ENCODE measurements at places on chromosomes 2 and 18. TPM values are rescaled to one million over a fixed set of nuclear protein-coding genes. Genes with fewer than 3 reads are reported as not detected.

DNA sequence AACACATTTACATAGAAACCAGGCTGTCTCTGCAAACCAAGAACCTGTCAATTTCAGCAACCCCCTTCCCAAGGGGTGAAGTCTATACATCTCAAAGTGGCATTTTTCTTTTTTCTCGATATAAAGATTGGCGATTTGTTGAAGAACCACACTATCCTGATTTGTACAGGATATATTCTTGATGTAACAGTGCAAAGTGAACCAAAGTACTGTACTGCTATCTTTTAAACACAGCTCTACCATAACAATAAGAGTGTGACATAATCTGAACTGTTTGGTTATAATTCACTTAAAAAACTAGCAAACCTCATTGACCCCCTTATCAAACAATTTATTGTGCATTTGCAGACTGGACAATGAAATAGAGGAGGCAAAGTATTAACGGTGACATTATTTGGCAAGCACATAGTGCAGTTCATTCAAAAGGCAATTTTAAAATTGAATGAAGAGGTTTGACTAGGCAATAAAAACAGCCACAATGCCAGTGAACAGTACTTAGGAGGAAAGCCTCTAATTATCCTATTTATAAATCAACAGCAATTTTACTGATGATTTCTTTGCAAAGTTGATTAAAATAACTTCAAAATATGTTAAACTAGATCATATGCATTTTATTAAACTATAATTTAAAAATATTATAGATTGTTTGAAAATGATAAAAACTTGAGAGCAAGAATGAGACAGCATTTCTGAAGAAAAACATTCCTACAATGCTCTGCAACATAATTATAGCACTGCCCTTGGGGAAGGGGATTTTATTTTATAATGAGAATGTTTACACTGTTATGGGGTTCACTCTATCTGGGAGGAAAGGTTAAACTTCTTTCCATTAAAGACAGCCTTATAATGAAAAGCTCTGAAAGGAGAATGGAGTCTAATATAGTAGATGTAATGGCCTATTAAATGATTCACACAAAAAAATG lies 440.9 kb downstream of the ZEB2 start:
- no peak overlapping the region for H3K4me3 ChIP-seq
- no peaks in the 10 kb centered on the region for H3K4me1 ChIP-seq
- no peaks in the 10 kb centered on the region for H3K36me3 ChIP-seq
- no peaks in the 10 kb centered on the region for H3K27me3 ChIP-seq
- DNase-seq = no peak

- no peak for DNase-seq
- no peak overlapping the region for H3K27ac ChIP-seq
- no peak overlapping the region for H3K4me3 ChIP-seq
- no peaks in the 10 kb centered on the region for H3K4me1 ChIP-seq
Observed at GRCh38 chr2:30569946-30570345, 122.9 kb downstream of the LCLAT1 start.

DNA sequence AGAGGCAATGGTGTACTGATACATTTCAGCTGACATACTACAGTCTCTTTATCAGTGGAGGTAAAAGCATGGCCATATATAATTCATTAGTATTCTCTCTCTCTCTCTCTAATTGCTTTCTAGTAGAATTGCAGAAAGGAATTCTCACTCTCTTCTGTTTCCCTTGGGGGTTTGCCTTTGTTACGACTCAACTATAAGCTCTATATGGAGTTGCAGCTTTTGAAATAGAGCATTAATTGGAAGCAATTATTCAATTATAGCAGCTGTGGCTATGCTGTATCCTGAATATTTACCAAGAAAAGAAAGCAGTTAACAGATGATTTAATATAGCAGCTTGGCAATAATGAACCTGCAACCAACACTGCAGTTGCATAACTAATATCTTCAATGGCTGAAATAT lies 132.7 kb upstream of the STON1 start:
- no peaks in the 10 kb centered on the region for H3K27me3 ChIP-seq
- DNase-seq = no peak
- H3K36me3 ChIP-seq = no peaks in the 10 kb centered on the region
- no peaks in the 10 kb centered on the region for H3K4me1 ChIP-seq
- H3K27ac ChIP-seq = no peak overlapping the region
- no peak overlapping the region for H3K4me3 ChIP-seq

DNA sequence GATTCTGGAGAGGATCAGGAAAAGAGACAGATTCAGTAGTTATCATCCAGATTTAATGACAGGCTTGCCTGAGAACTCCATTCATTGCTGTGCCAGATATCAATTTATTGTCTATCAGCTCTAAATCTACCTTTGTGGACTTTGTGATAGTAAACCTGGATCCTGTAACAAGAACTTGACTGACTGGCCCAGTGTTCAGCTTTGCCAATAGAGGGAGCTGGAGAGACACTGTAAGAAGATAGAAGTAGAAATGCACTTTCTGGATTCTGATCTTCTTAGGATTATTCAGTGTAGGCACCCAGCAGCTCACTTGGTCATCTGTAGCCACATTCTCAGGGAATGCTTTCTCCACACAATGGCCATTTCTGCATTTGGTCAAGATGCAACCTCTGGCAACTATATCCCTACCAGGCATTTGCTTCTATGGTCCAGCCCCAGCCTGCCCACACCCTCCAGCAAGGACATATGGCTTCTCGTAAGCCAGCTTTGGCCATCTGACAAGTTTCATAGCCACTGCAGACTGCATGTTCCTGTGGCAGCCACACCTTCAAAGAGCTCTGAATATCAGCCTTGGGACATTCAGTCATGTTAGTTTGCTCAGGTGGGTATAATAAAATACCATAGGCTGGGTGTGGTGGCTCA lies 6.1 kb upstream of the SERPINB8 start:
- H3K27ac ChIP-seq = no peak overlapping the region
- H3K27me3 ChIP-seq = no peaks in the 10 kb centered on the region
- H3K4me3 ChIP-seq = no peak overlapping the region

DNA sequence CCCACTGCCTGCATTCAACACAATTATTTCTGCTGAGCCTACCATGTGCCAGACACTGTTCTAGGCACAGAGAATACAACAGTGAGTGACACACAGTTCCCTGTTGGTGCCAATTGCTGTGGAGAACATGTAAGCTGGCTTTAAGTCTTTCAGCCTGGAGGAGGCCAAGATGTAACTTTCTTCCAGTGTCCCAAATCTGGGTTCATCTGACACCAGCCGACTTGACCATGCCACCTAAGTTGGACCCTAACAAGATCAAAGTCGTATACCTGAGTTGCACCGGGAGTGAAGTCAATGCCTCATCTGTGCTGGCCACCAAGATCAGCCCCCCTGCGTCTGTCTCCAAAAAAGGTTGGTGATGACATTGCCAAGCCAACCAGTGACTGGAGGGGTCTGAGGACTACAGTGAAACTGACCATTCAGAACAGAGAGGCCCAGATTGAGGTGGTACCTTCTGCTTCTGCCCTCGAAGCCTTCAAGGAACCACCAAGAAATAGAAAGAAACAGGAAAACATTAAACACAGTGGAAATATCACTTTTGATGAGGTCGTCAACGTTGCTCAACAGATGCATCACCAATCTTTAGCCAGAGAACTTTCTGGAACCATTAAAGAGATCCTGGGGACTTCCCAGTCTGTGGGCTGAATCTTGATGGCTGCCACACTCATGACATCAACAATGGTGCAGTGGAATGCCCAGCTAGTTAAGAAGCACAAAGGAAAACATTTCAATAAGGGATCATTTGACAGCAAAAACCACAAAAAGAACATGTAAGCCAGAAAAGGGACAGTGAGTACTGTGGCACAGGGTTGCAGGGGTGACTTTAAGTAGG lies 6.3 kb downstream of the TRABD2A start:
- no peaks in the 10 kb centered on the region for H3K36me3 ChIP-seq
- peaks cover 18% of the 10 kb centered on the region for H3K27me3 ChIP-seq
- no peak overlapping the region for H3K4me3 ChIP-seq
- peak; percentile 14 for DNase-seq
- H3K27ac ChIP-seq = no peak overlapping the region

DNA sequence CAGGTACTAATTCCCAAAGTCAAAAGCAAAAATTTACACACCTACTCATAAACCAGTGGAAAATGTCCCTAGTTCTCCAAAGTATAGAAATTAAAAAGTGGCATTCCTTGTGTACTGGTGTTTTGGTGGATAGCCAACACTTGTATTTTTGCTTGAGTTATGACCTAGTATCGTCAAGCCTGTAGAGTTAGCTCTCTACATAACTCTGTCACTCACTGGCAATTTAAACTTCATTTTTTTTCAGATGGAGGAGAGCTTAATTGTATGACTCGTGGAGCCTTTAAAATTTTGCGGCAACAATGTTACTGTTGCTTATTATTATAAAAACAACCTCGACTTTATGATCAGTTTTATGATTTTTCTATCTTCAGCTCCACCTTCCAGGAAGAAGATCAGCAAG lies 58.7 kb downstream of the ITGB6 start:
- DNase-seq = no peak
- no peak overlapping the region for H3K4me3 ChIP-seq
- H3K4me1 ChIP-seq = no peaks in the 10 kb centered on the region
- H3K27ac ChIP-seq = no peak overlapping the region
- H3K27me3 ChIP-seq = no peaks in the 10 kb centered on the region

DNA sequence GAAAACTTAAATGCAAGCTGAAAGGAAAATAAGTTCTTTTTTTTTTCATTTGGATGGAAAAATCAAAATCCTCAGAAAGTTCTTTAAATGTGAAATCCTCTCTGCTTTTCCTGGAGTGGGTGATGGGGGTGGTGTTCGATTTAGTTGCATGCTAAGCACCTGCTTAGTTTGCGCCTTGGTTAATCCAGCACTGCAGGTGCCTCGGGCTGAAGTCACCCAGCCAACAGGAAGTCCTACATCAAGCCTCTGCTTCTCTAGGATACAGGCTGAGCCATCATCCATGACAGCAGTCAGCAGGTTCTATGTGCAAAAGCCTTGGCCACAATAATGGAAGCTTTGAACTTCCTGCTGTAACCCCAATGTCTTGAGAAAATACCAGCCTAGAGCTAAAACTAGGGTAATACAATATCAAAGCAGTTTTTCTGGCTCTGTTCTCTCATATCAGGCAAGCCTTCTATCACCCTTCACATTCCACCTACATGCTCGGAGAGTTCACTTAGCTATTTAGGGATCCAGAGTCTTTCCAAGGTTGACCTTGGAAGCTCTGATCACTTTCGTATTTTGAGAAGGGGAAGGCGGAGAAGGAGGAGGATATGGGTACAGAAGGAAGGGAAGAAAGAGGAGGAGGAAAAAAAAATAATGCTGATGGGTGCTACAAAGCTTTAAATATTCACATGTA lies 116.1 kb upstream of the LRRTM1 start:
- no peak overlapping the region for H3K4me3 ChIP-seq
- no peaks in the 10 kb centered on the region for H3K27me3 ChIP-seq
- no peaks in the 10 kb centered on the region for H3K36me3 ChIP-seq
- H3K27ac ChIP-seq = no peak overlapping the region
- H3K4me1 ChIP-seq = peaks cover 4% of the 10 kb centered on the region

DNA sequence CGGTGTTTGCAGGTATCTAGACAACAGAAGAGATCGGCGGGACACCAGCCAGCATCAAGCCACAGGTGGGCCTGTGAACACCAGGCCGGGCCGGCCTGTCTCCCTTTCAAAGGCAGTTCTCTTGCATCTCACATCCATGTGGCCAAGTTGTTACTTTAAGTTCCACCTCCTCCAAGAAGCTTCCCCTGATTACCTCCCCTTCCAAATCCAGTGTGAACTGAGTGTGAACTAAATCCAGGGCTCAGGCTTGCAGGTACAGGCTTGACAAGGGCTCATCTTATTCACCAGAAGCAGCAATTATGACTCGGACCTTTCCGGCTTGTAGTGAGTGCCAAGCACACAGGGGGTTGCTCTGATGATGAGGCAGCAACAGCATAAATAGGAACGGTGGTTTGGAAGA lies 3.9 kb downstream of the CRACDL start:
- H3K27me3 ChIP-seq = peaks cover 19% of the 10 kb centered on the region
- DNase-seq = no peak
- no peak overlapping the region for H3K4me3 ChIP-seq
- no peaks in the 10 kb centered on the region for H3K36me3 ChIP-seq

- no peaks in the 10 kb centered on the region for H3K27me3 ChIP-seq
- no peaks in the 10 kb centered on the region for H3K4me1 ChIP-seq
- H3K27ac ChIP-seq = no peak overlapping the region
- no peak for DNase-seq
Observed at GRCh38 chr18:72194072-72194471, 350.1 kb downstream of the CBLN2 start.

The MROH2A gene
- not detected for total RNA-seq

The RNF138 gene
- total RNA-seq = 80.9 TPM

The CCDC141 gene
- total RNA-seq = 1.0 TPM

The PRKAG3 gene
- total RNA-seq = not detected

The TIA1 gene
- total RNA-seq = 193 TPM
